ENCODE measurements at places on chromosomes 12 and 14. TPM values are rescaled to one million over a fixed set of nuclear protein-coding genes. Genes with fewer than 3 reads are reported as not detected.

- no peak for DNase-seq
Observed at GRCh38 chr14:95601650-95602049, 66.8 kb downstream of the GLRX5 start.

GRCh38 chr14:58428118-58428683 is 682 bp downstream of the KIAA0586 start:
- DNase-seq: no peak

- DNase-seq: no peak
Observed at GRCh38 chr12:89176676-89177075, 175.6 kb downstream of the DUSP6 start.

GRCh38 chr14:36056845-36057244 is 119.7 kb downstream of the PTCSC3 start:
- no peak for DNase-seq

The SLC7A7 gene
- total RNA-seq: 157 TPM

- DNase-seq: no peak
Observed at GRCh38 chr14:67265131-67265530, 23.9 kb downstream of the PALS1 start.

The SERPINA6 gene
- total RNA-seq: 1.1 TPM

Measured in lower lobe of right lung (tissue), 2 donors.